ENCODE measurements at places on chromosomes 2 and 18.

GRCh38 chr2:41937921-41938708 lies 109.7 kb upstream of the PKDCC start:
- DNase-seq: no peak

- no peak for DNase-seq
Measured at GRCh38 chr2:157355618-157356017, 30.0 kb upstream of the ERMN start.

DNA sequence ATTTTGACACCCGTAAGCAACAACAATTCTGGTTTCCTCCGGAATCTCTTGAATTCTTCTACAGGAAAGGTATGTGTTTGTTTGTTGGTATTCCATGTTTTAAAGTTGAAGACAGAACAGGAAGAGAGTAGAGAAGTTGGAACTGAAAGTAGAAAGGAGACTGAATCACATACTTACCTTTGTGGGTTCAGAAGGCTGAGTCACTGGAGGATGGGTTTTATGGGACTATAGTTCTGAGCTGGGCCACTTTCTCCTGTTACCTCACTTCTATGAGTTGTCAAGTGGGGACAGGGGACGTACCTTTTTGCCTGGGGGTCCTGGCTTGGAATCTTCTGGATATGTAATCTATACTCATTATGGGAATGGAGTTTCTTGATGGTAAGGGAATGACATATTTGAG lies 40.9 kb downstream of the KDM3A start:
- no peak for DNase-seq

GRCh38 chr18:24491927-24492834 lies 31.7 kb downstream of the HRH4 start:
- DNase-seq: no peak

DNA sequence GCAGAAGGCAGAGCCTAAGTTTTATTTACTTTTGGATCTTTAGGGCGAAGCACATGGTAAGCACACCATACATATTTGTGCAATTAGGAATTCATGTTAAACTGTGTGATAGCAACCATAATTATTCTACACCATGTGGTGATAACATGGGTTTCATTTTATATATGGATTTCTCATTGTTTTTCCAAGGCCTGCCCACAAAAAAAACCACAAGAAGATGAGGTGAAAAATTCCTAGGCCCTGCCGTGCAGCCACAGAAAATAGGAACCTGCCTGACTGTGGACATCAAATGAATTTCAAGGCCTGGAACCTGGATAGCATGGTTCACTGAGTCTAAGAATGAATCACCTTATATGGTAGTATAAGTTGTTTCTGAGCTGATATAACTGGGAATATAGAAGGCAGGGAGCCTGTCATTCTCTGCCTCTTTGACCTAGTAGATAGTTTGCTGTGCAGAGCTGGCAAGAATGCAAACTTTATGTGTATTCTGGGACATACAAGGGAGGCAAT lies 22.4 kb upstream of the SSB start:
- no peak for DNase-seq

- DNase-seq: no peak
Measured at GRCh38 chr2:11420190-11420589, 45.8 kb downstream of the E2F6 start.

DNA sequence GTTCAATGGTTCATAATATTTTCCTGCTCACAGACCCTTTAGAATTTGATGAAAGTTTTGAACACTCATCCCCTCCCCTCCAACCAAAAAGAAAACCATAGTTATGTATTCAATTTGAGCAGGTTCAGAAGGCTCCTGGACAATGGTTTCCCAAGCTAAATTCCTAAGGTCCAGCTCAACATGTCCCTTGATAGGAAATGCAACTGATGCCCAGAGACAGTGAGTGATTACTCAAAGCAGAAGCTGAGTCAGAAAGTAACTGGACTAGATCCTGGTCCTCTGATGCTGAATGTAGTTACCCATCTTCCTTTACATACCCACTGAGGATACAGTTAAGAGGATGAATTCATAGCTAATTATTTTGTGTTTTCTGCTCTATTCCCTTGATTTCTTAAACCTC lies 218.9 kb upstream of the NCKAP5 start:
- no peak for DNase-seq

DNA sequence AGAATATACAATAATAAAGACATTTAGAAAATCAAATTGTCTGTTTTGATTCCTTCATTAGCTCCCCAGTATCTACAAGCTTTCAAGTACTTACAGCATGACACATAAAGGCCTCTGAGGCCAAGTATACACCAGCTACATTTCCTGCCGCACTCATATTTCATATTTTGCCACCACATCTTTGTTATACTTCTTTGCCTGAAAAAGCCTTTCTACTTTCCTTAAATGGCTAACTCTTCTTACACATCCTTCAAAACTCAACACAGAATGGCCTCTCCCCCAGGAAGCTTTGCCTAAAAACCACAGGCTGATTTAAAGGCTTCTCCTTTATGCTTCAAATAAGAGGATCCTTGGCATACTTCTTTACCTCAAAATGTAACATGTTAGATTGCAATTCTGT lies 4.5 kb downstream of the STK17B start:
- no peak for DNase-seq

DNA sequence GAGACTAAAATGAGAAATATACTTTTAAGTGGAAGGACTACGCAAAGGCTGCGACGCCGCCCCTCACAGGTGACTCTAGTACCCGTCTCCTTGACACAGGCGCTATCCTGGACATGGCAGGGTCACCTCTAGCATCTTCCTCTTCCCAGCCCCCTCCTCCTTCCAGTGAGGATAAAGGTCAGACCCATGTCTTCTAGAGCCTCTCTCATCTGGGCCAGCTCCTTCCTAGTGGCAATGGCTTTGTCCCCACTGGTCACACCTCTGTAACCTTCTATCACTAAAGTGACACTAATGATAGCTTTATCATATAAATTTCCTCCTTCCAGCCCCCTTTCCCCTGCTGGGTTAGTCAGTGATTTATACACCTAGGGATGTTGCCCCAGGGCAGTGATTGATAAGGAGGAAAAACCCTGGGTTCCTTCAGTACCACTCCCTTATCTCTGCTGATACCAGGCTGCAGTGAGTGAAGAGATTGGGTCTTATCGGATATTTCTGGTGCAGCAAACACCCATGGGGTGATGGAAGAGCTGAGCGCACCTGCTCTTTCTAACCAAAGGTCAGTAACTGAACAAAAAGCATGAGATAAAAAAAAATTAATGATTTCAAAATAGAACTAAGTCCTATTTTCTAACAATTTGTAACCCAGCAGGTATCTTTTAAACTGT lies 62.0 kb upstream of the FZD5 start:
- DNase-seq: no peak
